Keratinocyte (primary cell): ENCODE measurements at places on chromosomes 12 and 14.

DNA sequence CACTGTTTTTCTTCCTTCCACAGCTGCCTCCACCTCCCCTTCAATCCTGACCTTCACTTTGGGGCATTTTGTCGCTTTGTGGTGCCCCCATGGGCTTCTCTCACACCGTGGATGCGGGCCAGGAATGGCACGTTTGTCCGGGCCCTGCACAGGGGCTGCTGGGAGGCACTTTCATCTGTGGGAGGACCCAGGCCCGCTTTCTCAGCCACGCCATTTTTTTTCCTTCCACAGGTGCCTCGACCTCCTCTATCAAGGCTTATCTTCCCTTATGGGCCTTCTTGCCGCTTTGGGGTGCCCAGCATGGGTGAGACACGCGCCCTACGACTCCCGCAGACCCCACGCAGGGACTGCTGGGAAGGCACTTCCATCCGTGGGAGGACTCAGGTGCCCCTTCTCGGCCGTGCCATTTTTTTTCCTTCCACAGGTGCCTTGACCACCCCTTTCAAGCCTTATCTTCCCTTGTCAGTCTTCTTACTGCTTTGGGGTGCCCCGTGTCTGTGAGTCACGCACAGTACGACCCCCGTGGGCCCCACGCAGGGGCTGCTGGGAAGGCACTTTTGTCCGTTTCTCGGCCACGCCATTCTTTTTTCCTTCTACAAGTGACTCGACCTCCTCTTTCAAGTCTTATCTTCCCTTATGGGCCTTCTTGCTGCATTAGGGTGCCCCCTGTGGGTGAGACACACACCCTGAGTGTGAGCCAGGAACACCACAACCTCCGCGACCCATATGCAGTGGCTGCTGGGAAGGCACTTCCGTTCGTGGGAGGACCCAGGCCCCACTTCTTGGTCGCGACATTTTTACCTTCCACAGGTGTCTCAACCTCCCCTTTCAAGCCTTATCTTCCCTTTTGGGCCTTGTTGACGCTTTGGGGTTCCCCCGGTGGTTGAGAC, 270.7 kb downstream of the ALG10 start:
- DNase-seq, result no peak

- no peak for DNase-seq
Measured at GRCh38 chr12:130977046-130977742, 23.5 kb downstream of the ADGRD1 start.

DNA sequence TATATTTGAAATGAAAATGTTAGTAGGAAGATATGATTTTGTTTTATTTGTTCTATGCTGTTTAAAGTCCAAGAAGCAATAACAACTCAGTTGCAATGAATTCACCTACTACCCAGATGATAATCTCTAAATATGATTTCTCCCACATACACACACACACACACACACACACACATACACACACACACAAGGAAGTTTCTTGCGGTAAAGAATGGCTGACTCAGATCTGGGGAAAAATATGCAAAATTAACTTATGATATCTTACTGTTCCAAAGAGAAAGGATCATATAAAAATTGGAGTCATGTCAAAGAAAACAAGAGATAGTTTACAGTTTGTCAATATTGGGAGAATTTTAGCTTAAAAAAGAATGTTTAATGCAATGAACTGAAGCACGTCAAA, 456.7 kb downstream of the SLC16A7 start:
- no peak for DNase-seq

- DNase-seq, result no peak
Measured at GRCh38 chr14:77014004-77014604, 14.4 kb downstream of the IRF2BPL start.

GRCh38 chr12:124140944-124141486, 153.9 kb upstream of the RFLNA start:
- DNase-seq, result no peak

DNA sequence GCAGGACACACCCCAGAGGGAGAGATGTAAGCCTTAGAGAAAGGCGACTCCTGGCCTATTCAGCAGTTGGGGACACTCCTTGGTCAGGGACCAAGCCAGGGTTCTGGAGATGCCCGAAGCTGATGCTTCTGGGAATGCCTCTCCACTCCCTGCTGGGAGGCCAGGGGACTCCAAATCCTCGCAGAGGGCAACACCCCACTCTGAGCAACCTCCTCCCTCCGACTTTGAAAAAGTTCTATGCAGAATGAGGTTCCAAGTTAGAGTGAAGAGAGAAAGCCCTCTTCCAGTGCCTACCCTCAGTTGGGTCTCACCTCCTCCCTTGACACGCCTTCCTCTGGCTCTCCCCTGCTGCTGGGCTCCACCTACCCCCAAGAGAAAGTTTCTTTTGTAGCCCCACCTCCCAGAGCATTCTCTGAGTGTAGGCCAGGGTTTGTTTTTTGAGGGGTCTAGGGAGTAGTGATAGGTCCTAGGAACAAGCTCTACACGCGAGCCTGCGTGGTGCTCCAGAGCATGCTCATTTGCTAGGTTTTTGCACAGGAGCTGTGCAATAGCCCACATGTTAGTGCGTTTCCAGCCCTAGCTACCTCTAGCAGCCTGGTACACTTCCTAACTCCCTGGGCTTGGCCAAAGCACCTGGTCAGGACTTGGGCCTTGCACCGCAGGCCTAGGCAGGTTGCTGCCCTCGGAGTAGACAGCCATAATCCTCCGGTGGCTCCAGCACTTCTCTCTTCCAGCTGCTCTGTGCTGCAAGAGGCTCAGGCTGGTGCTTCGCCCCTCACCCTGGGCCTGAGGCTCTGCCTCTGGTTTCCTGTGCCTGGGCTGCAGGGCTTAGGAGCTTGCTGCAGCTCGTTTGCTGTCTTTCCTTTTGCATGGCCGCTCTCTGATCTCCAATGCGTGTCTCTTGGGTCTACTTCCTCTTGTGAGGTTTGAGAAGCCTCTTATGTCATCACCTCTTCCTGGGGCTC, 590 bp upstream of the CEBPE start:
- DNase-seq, result no peak

DNA sequence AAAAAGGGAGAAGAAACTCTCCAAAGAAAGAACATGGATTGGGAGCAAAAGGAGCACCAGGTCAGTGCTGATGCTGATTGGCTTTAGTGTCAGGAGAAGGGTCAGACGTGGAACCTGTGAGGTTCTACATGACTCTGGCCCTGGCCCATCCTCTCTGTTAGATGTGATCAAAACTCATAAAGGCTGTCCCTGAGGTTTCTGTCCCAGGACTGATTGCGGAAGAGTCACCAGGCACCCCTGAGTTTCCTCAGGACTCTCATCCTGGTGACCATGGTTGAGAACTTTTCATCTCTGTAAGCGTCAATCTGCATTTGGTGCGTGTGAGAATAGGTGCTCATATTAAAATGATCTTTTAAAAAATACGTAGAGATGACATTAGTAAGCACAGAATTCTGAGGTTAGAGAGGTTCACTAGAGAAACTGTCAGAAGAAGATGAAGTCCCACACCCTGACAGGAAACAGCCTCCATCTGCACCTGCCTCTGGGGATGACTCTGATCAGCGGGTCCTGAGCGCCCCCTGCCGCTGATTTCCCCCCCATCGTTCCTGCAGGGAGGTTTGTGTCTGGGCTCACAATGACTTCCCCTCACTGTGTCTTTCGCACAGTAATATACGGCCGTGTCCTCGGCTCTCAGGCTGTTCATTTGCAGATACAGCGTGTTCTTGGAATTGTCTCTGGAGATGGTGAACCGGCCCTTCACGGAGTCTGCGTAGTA, 741.8 kb downstream of the TMEM121 start:
- DNase-seq, result no peak

DNA sequence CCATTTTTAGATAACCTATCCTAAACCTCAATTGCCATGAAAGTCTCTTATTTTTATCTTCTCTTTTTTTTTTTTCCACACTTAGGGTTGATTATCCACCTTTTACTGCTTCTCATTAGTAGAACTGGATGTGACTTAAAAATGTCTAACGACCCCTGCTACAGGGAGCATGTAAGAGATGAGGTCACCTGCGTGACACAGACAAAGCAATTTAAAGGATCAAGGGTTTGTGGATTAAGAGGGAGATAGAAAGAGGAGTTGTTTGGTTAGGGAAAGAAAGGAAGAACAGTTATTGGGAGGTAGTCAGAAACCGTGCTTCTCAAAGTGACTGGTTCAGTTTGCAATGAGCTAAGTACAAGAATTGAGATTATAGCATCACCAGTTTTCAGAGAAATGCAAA, 239.1 kb downstream of the ALX1 start:
- DNase-seq, result no peak

GRCh38 chr12:55676707-55677106, 31.0 kb downstream of the ITGA7 start:
- no peak for DNase-seq

DNA sequence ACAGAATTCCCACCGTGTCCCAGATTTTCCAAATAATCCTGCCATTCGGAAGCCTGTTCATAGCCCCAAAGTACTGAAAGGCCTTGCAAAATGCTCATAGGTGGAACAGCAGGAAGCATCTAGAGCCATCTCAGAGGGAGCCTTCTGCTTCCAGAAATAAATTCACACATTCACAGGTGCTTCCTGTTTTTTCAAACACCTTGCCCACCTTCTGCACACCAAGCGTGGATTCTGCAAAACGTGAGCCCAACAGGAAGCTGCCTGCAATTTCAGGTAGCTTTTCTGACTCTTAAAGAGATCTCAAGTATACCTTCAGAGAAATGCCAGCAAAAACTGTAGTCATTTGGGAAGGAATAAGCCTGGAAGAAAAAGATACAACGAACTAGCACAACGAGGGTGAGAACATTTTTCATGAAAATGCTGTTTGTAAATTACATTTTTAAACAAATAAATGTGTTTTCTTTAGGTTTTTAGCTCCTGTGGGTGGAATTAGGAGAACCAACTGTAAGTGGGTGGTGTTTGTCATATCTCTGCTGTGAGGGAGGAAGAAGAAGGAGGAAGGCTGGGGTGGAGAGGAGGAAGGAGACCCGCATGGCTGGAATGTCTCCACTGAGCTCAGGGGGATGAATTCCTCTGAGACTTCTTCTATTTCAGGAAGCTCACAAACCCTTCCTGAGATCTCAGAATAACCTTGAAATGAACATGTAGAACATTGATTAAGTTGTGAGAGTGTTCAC, at the start of gene IFNG-AS1:
Gene IFNG-AS1 (plus strand): TSS at position 264 of the 737 bp plus-strand sequence.
- DNase-seq, result no peak

DNA sequence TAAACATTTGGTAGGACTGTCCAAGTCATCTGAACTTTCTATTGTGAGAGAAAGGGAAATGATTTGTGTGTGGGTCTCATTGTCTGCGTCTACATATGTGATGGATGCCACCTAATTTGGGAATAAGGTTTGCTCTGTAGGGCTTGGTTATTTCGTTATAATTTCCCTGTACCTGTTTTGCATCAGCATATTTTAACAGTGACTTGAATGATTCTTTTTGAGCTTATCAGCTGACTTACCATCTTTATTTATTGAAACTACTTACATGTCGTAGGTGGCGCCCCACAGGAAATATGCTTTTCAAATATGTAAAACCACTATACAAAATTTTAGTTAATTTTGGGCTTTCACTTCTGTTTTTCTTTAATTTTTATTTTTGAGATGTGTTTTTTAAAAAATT, 56.5 kb upstream of the BCAT1 start:
- no peak for DNase-seq

GRCh38 chr14:58216544-58216943, 16.6 kb downstream of the ACTR10 start:
- no peak for DNase-seq

DNA sequence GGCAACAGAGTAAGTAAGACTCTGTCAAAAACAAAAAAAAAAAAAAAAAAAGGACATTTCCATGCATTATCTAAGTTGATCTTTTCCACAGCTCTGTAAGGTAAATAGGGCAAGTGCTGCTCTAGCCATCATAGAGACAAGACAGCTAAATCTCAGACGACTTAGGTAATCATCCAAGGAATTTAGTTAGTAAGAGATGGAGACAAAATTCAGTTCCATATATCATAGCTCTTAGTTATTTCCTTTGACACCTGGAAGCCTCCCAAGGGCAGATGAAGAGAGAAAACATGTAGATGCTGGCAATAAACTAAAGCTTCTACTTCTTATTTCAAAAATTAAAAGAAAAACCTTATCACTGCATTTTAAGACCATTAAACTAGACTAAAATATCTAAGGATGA, 48.7 kb downstream of the ST8SIA1 start:
- no peak for DNase-seq

- DNase-seq, result peak; percentile 15
Measured at GRCh38 chr12:62438098-62438692, 28.4 kb upstream of the MON2 start.

DNA sequence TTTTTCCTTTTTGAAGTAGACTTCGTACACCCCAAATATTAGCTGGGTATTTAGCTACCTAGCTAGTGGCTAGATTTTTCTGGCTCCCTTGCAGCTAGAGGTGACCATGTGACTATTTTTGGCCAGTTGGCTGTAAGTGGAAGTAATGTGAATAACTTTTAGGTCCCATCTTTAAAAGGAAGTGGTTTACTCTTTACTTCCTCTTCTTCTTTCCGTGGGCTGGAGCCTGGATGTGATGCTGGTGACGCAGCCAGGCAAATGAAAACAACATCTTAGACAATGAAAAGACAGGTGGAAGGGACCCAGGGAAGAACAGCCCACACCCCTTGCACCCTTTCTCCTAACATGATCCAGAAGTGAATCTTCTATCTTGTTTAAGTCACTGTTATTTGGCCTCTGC, 245.5 kb downstream of the ATP23 start:
- no peak for DNase-seq

GRCh38 chr12:115354007-115354890, 670.3 kb upstream of the TBX3 start:
- peak; percentile 76 for DNase-seq

GRCh38 chr12:6792522-6793201, 3.3 kb downstream of the CD4 start:
- DNase-seq, result no peak

- no peak for DNase-seq
Measured at GRCh38 chr12:116266168-116266601, 11.3 kb downstream of the MED13L start.

DNA sequence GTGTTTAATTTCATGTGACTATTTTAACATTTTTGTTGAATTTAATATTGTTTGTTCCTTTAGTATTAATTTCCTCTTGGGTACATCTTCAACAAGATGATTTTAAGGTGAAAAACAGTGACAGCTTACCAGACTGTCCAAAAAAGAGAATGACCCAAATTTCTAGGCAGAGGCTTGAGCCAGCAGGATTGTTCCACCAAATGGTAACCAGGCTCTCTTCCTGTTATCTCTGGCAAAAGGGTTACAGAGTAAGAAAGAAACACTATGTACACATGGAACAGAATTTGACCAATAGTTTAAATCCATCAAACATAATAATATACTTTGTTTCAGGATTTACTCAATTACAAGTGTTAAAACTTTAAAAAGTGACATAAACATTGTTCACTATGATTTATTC, 39.0 kb downstream of the YAF2 start:
- DNase-seq, result no peak

GRCh38 chr14:21233457-21234076, 35.7 kb downstream of the HNRNPC start:
- no peak for DNase-seq

- DNase-seq, result no peak
Measured at GRCh38 chr14:84006643-84007155, 1523.2 kb upstream of the FLRT2 start.

- no peak for DNase-seq
Measured at GRCh38 chr14:47541662-47542061, 133.7 kb downstream of the MDGA2 start.
